Activated CD4-positive, alpha-beta T cell treated with anti-CD3 and anti-CD28 coated beads for 24 hours (primary cell): ENCODE measurements at places on chromosomes 13 and 19.

DNA sequence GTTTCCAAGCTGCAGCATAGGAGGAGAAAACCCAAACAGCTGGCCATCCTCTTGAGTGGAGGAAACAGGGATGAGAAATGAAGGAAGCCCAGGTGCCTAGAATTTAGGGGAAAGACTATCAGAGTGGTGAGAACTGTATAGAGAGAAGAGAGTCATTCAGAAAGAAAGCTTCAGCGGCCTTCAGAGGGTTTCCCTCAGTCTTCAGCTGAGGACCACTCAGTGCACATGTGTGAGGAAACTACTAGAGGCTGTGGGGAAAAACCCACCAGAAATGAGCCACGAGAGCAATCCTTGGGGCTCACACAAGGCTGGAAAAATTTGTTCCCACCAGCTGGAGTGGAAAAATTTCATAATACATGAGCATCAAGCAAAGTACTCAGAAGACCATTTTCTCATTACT, 35.2 kb upstream of the CPB2 start:
- DNase-seq = no peak

GRCh38 chr19:51948975-51949374, 21.7 kb downstream of the ZNF613 start:
- DNase-seq = no peak

DNA sequence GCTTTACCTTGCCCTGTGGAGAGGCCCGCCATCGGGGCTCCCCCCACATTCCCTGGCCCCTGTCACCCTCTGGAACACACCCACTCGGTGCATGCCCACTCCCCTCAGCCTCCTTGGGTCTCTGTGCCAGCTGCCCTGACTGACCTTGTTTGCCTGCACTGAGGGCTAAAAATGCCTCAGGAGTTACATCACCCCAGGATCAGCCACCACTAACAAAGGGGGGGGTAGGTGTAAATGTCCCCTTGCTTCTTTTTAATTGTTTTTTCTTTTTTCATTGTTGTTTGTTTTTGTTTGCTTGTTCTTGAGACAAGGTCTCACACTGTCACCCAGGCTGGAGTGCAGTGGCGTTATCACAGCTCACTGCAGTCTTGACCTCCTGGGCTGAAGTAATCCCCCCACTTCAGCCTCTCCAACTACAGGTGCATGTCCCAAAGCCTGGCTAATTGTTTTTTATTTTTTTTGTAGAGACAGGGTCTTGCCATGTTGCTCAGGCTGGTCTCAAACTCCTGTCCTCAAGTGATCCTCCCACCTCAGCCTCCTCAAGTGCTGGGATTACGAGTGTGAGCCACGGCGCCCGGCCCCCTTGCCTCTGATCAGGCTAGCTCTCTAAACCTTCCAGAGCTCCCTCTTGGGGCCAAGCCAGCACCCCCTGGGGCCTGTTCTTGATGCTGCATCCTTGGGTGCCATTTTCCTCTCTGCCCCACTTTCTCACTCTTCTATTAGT, 297.1 kb downstream of the UQCRFS1 start:
- DNase-seq = no peak

DNA sequence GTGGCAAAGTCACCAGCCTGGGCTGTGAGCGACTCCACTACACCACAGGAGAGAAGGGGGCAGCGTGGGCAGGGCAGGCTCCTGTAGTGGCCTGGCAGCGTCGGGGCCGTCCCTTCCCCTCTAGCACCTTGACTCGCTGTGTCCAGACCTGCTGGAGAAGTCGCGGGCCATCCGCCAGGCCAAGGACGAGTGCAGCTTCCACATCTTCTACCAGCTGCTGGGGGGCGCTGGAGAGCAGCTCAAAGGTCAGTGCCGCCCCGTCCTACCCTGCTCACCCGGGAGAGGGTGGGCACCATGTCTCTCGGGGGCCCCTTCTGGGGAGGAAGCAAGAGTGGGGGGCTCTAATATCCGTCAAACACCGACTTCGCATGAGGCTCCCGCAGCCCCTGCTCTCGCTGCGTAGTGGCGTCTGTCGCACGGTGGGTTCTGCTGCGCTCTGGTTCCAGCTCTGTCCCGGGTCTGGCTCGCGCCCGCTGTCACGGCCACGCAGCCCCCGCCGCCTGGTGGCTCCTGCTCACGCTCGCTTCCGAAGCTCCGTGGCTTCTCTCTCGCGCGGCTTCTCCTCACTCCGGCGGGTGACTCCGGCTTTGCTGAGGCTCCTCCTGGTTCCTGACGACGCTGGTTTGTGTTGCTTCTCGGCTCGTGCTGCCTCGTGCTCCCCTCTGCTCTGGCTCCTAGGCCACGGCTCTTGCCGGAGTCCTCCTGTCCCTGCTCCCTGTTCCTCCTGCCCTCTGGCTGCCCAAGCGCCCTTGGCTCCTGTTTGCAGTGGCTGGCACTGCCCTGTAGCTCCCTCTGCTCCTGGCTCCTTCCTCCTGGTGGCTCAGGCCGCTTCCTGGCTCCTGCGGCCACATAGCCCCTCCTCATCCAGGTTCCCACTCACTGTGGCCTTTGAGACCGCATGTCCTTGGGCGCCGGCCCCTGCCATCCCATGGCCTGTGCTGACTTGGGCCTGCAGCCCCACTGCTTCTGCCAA, 27.2 kb downstream of the MYH14 start:
- no peak for DNase-seq

DNA sequence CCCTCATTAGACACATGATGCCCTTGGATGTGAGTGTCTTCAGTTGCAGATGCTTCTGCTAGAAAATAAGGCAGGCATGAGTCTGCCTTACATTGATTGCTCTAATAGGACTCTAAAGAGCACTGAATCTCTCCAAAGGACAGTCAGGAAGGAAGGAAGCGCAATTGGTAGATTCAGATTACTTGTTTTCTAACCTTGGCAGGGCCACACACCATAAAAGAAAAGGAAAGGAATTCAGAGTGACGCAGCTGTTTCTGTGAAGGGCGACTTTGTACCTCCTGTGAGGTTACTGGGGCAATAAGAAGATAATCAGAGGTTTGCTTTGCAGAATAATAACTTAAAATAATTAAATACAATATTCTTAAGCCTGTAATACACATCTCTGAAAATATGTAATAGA, 48.0 kb downstream of the FRY start:
- DNase-seq = no peak

DNA sequence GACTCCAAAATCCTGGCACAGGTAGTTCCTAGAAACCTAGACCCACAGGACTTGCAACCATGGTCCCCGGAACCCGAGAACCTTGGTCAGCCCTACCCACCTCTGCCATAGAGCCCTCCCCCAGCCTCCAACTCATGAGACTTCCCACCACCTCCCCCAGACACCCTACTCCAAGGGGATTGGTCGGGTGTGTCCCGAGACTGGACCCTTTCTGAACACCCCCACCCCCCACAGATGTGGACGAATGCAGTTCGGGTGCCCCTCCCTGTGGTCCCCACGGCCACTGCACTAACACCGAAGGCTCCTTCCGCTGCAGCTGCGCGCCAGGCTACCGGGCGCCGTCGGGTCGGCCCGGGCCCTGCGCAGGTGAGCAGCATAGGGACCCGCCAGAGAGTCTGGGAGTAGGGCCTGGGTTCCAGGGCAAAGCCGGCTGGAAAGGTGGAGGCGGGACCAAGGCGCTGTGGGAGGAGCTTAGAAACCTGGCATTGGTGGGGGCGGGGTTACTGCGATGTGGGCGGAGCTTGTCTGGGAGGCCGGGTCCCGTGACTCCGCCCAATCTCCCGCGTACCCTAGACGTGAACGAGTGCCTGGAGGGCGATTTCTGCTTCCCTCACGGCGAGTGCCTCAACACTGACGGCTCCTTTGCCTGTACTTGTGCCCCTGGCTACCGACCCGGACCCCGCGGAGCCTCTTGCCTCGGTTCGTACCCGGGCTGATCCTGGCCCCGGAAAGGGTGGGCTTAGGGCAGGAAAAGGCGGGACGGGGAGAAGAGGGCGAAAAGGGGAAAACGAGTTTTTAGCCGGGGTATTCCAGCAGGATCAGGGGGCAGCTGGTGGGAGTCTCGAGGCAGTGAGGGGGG, 11.9 kb downstream of the LTBP4 start:
- peak; percentile 84 for DNase-seq

- peak; percentile 46 for DNase-seq
These were observed 845.3 kb downstream of the DIAPH3 start for GRCh38 chr13:59318320-59318930.

DNA sequence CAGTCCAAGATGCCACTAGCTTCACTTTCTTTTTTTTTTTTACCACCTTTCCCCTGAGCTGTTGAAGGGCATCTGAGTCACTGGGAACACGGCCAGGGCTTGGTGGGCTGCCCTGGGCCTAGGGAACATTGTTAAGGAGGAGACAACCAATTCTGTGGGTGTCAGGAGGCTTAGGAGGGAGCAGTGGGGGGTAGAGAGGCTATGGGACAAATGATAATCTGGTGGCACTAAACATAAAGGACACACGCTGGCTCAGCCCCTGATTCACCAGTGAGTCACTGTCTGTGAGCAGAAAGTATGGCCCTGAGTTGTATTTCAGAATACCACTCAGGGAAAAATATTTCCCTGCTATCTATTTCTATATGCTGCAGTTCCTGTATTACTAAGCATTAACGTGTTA, 207.8 kb downstream of the DCLK1 start:
- no peak for DNase-seq

GRCh38 chr19:2983351-2984214, 6.2 kb downstream of the TLE6 start:
- no peak for DNase-seq

GRCh38 chr13:53013113-53013512, 15.5 kb upstream of the OLFM4 start:
- DNase-seq = no peak

DNA sequence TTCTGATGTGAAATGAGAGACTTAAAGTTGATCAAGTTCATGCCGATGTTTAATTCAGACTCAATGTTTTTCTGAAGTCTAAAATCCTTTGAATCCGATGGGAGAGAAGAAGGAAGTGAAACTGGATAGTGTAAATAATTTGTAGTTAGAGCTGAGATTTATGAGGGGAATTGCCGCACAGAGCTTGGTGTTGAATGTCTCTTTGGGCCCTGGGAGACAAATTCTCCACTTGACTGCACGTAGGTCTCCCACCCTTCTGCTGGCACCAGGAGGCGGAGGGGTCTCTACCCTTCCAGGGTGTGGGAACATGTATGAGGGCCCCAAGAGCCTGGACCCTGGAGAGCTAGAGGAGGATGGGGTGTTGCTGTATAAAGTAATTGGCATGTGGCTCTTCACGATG, 140.8 kb upstream of the SERP2 start:
- no peak for DNase-seq

DNA sequence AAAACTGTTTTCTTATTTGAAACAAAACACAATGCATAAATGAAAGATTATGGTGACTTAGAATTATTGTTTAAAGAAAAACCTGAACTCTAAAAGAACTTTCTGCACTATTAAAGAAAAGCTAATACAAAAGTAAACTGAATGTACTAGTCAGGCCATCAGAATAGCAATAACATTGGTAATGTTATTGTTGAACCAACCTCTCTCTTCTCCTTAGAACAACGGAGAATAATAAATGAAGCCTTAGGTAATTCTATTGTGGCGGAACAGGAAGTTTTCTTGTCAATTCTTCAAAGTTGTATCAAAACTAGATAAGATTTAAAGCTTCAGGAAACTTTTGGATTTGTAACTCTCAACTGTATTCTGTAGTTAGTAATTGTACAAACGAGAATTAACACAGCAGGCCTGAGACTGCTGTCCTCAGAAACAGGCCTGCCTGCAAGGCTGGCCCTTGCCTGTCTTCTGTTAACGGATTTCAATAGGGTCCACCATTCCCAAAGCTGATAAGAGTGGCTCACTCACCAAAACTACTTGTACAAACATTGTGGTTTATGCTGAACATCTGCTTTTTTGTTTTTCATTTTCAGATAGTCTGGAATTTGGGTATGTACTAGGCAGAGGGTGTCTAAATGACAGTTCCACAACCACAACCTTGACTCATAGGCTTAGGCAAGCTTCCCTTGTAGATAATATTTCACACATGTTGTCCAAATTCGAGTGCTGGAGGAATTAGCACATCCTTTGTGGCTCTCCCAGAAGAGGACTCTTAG, 825.8 kb downstream of the GPC5 start:
- DNase-seq = no peak

- no peak for DNase-seq
These were observed 324.0 kb downstream of the GPC5 start for GRCh38 chr13:91722267-91722884.

GRCh38 chr13:111404746-111405145, 84.3 kb downstream of the TEX29 start:
- DNase-seq = no peak

DNA sequence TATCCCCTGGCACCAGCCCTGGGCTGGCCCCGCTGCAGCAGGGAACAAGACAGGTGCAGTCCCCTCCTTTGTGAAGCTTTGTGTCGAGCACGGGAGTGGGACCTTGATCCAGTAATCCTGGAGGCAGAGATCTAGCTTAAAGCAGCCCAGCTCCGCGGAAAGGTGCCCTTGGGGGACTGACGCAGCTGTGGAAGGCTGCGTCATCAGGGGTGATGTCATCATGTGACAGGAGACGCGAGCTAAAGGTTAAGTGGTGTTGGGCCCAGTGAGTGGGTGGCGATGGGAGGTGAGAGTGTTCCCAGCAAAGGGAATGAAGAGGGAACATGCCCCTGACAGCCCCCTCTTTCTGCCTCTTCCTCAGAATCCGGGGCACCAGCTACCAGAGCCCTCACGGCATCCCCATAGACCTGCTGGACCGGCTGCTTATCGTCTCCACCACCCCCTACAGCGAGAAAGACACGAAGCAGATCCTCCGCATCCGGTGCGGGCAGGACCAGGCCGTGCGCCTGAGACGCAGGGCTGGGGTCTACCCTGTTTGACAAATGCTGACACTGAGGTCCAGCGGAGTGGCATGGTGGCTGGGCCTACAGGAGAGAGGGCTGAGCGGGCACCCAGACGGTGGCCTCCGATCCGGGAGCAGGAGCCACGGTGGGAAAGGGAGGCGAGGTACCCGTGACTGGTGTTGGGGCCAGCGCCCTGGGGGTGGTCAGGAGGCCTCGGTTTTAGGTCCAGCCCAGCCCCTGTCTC, 2.6 kb downstream of the LHB start:
- DNase-seq = no peak

GRCh38 chr19:41553804-41554203, 22.2 kb upstream of the CEACAM21 start:
- DNase-seq = no peak

DNA sequence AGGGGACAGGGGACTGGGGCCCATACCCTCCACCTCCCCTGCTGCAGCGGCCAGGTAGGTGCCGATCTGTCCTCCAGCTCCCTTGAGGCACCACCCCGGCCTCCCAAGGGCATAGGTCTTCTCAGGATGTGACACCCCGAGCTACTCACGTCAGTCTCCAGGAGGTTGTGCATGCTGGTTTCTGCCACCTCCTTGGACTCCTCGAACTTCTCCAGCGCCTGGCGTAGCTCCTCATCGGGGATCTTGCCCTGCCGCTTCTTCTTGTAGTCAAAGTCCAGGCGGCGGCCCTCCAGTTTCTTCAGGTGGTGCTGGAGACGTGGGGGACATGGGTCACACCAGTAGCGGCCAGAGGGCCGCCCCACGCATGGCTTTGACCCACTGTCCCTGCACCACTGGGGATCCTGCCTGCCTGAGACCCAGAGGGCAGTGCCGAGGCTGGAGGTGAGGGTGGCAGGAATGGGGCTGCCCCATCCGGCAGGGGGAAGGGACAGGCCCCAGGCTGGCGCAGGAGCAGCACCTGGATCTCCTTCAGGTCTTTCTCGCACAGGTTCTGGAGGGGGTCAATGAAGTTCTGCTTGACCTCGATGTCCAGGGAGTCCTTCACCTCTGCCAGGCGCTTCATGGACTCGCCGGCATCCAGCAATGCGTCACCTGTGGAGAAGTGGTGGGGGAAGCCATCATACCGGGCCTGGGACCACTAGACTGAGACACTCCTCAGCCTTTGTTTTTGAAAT, 20.4 kb downstream of the MPND start:
- DNase-seq = no peak
